Upper lobe of right lung (tissue), 1 donor: ENCODE measurements at places on chromosomes 16 and 17. TPM values are rescaled to one million over a fixed set of nuclear protein-coding genes. Genes with fewer than 3 reads are reported as not detected.

- DNase-seq = no peak
These were observed 55.9 kb downstream of the SDK2 start for GRCh38 chr17:73588301-73588846.

- no peak for DNase-seq
These were observed 18.1 kb upstream of the TBX2 start for GRCh38 chr17:61381537-61381936.

- peak; percentile 81 for DNase-seq
These were observed 6.1 kb upstream of the STAC2 start for GRCh38 chr17:39231591-39232551.

DNA sequence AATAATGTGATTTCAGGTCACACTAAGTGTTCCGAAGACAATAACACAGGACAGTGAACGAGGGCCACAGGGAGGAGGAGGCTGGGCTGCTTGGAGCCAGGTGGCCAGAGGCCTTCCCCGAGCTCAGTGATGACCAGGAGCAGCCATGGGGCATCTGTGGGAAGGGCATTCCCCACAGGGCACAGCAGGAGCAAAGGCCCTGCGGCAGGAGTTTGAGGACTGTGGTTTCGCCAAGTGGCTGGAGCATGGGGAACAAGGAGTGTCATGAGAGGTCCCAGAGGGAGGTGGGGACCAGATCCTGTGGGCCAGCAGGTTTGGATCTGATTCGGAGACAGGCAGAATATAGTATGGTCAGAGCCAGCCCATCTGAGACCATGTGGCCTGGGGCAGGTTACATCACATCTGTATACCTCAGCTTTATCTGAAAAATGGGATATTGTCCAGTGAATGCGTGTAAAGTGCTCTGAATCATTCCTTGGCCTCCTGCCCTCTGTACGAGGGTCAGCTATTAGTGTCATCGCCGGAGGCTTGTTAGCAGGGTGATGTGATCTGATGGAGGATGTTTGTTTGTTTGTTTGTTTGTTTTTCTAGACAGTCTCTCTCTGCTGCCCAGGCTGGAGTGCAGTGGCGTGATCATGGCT is 176.8 kb downstream of the KATNIP start:
- no peak for DNase-seq

DNA sequence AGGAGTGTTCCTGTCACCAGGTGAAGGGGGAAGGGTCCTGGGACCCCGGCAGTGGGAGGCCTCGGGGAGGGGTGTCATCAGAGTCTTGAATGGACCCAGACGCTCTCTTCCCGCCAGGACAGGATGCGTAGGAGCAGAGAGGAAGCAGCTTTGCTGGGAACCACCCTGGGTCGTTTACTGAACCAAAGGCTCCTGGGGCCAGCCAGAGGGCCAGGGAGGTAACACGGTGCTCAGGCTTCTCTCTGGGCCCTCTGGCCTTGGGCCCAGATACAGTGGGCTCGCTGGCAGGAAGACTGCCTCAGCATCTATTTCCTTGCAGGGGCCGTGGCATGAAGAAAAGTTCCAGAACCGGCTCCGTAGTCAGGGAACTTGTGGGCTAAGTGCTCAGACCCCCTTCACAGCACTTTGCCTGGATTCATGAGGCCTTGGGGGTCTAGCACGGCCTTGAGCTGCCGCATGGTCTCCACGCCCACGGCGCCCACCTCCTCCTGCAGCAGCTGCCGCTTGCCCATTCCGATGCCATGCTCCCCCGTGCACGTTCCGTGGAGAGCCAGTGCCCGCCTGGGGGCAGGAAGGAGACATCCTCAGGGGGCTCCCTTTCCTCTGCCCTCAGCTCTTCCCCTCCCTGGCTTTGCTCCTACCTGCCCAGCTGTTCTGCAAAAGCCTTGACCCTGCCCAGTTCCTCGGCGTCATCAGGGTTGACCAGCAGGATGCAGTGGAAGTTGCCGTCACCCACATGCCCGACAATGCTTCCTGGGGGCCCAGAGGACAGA is 4.4 kb downstream of the LDHD start:
- DNase-seq = peak; percentile 68

The BCO1 gene
- total RNA-seq = 0.75 TPM

The KRT20 gene
- total RNA-seq = not detected

The SYT17 gene
- total RNA-seq = 13.7 TPM
